GM12891 (cell line): ENCODE measurements at places on chromosomes 3 and 15.

GRCh38 chr15:62795700-62796695, 246.5 kb upstream of the TPM1 start:
- no peak for DNase-seq

- no peak for DNase-seq
These were observed 68.8 kb downstream of the PLOD2 start for GRCh38 chr3:146092230-146092629.

GRCh38 chr15:32870240-32871033, 152.6 kb downstream of the GREM1 start:
- no peak for DNase-seq

DNA sequence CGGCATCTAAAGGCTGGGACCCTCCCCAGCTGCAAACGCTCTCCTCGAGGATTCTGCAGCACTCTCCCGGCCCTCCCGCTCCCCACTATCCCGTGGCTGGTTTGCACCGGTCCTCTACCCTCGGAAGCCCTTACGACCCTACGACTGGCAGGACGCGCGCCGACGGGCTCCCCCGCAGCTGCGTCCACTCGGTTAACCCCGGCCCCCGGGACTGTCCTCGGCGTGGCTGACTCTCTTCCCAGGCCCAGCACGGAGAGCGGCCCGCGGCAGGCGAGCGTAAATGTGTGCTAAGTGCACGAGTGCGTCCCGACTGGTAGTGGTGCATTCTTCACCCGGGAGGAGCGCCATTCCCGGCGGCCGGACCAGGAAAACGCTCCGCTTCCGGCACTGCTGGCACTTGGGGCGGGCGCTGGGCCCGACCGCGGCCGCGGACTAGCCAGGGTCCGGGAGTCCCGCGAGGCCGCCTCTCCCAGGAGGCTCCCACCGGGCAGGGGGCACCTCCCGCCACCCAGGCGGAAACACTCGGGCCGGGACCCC, 508 bp downstream of the GORASP1 start:
- peak; percentile 37 for DNase-seq

GRCh38 chr3:31241533-31241932, 291.2 kb upstream of the STT3B start:
- no peak for DNase-seq

GRCh38 chr15:64653757-64654156, 121.6 kb downstream of the RBPMS2 start:
- no peak for DNase-seq

DNA sequence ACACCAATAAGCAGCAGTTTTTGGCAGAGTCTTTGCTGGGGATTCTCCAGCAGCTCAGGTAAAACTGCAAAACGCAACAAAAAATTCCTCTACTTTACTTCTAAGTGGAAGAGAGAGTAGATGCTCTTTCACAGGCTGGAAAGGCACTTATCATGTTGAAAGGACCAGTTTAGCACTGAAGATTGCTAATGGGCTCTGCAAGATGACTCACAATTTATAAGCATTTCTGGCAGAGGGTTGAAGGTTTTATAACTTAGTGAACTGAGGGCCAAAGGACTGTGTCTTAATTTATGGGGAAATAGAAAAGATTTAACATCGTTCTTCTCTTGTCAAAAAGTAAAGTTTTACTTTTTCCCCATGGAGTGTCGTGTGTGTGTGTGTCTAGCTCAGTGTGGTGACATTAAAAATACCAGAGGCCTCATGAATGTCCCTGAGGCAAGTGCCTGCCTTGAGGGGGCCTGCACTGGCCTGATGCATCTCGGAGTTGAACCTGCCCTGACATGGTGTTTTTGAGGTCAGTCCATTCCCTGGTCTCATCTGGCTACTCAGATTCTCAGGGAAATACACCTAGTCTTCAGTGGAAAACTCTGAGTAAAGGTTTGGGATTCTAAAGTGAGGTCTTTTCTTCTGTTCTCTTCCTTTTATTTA, 1092.0 kb downstream of the NAALADL2 start:
- DNase-seq = no peak
